Omental fat pad (tissue), 4 donors: ENCODE measurements at places on chromosomes 6 and 20. TPM values are rescaled to one million over a fixed set of nuclear protein-coding genes. Genes with fewer than 3 reads are reported as not detected.

DNA sequence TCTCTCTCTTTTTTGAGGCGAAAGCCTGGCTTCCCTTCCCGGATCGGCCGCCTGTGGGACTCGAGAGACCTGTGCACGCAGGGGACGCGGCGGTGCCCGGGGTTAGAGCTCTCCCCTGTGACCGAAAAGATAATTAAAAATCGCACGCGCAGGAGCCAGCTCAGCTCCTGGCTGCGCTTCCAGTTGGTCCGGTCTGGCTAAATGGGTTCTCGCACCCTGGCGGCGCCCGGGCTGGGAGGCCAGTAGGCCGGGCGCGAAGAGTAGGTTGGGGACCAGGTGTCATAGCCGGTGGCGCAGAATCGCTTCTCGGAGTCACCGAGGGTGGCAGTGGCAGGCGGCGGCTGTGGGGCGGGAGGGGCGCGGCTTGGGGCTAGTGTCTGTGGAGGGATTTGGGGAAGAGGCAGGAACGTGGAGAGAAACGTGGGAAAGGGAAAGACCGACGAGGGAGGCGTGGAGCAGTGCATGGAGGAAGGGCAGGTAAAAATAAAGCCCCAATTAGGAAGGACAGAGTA, 41.9 kb upstream of the SUPT3H start:
- DNase-seq, result no peak

DNA sequence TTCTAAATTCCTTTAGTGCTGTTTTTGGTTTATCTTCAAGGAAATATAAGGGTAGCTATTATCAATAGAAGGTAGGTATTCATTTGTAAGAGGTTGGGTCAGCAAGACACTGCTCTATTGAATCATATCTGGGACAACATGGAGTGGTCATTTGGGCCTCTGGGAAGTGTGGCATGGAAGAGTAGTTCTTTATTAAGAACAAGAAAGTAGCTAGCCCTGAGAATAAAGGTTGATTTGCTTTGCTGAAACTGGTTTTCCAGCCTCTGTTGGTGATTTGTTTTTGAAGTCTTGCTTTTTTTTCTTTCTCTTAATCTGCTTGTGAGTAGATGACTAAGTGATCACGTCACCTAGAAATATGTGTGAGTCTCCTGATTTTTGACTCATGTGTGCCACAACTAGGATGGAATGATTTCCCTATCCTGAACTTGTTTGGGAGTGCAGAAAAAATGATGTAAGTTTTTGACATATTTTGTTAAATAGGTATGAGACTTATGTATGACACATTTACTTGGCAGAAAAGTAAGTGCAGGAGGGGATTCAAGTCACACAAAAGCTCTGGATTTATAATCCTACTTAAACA, 381.8 kb downstream of the CENPW start:
- no peak for DNase-seq

GRCh38 chr6:73367761-73368355, 1.8 kb downstream of the OOEP start:
- DNase-seq, result no peak

- no peak for DNase-seq
These were observed 15.7 kb upstream of the NHSL1 start for GRCh38 chr6:138514860-138515540.

DNA sequence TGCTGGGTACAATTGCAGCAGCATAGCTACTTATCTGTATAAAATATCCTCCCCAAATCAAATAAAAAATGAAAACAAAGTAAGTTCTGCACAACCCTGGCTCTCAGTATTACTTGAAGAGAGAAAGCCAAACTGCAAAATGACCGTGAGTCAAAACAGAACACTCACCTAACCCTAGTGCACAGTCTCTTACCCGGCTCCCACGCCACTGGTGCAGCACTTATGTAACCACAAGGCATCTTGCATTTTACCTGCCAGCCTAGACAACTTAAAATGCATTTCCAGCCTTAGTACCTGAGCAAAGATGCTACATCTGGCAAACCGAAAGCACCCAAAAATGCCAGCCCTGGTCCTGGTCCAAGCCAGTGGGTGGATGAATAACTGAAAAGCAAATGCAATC, 12.4 kb upstream of the SIRPB1 start:
- no peak for DNase-seq

GRCh38 chr6:49430187-49430586, 32.9 kb downstream of the MMUT start:
- no peak for DNase-seq

DNA sequence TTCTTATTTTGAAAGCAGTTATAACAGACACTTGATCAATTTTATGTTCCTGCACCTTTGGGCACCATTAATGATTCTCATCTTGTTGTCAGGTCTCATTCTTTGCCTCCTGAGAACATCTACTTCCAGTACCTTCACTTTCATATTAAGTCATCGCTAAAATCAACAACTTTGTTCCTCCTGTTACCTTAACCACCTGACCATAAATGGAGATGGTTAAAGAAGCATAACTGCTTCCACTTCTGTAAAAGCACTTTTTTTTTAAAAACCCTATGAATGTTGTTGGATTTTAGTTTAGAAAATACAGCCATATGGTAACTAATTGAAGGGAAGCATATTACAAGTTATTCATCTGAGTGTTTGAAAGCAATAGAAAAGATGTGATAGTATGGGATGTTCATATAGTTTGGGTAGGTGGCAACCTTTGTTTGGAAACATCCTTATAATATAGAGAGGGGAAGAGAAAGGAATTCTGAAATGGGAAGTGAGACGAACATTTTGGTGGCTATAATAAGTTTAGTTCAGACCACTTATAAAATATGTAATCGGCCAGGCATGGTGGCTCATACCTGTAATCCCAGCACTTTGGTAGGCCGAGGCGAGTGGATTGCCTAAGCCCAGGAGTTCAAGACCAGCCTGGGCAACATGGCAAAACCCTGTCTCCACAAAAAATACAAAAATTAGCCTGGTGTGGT, 53.9 kb downstream of the AFG1L start:
- DNase-seq, result no peak

GRCh38 chr6:126204598-126204997, 135.3 kb upstream of the CENPW start:
- DNase-seq, result no peak

DNA sequence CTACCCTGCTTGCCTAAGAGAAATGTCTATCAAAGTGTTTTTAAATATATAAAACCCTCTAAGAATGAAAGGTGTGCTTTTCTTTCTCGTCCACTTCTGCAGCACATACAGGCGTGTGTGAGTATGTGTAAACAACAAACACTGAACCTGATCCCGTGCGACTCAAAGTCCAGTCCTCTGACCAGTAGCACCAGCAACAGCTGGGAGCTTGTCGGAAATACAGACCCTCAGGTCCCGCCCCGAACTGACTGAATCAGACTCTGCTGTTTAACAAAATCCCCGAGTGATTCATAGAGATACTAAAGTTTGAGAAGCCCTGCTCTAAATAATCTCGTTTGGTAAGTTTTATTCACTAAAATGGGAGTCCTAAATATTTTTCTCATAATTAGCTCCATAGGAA, 208.0 kb upstream of the KCNQ5 start:
- no peak for DNase-seq

- DNase-seq, result no peak
These were observed at the start of gene KCNQ5 for GRCh38 chr6:72621291-72622093. KCNQ5 (plus strand) TSS chr6:72622064.

GRCh38 chr6:17866876-17867444, 120.5 kb downstream of the KIF13A start:
- DNase-seq, result no peak

GRCh38 chr6:110646951-110647910, 168.0 kb downstream of the CDK19 start:
- DNase-seq, result no peak

- no peak for DNase-seq
These were observed 35.9 kb downstream of the OPN5 start for GRCh38 chr6:47817749-47818148.

DNA sequence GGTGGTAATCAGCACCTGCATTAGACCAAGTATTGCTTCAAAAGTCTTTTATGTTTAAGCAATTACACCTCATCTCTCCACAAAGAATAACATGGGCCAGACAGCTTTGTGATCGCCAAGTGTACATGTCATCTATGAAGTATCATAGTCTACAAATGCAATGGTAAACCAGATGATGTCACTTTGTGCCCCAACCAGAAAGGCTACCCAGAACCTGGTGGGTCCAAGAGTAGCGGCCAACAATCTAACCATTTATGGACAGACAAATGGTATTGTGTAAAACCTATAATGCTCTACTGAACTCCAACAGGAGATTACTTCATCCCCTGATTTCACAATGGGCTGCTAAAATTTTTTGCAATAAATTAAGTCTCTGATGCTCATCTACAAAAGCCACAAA, 295.9 kb downstream of the GMDS start:
- no peak for DNase-seq

- DNase-seq, result no peak
These were observed 428.2 kb downstream of the BMP2 start for GRCh38 chr20:7195704-7196103.

DNA sequence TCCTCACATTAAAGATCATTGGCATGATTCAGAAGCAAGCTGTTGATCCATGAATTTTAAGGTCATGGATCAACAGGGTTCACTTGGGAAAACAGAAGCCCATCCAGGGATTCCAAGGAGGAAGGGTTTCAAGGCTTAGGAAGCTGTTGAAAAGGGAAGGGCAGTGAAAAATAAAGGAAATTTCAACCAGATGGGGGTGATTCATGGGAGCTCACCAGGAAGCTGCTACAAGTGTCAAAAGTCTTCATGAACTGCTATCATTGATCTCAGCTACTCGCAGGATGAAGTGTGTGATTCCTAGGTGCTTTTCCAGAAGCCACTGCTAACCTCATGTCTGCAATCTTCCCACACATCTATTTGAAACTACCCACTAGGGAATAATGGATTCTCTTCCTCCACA, 26.2 kb downstream of the ADTRP start:
- no peak for DNase-seq

DNA sequence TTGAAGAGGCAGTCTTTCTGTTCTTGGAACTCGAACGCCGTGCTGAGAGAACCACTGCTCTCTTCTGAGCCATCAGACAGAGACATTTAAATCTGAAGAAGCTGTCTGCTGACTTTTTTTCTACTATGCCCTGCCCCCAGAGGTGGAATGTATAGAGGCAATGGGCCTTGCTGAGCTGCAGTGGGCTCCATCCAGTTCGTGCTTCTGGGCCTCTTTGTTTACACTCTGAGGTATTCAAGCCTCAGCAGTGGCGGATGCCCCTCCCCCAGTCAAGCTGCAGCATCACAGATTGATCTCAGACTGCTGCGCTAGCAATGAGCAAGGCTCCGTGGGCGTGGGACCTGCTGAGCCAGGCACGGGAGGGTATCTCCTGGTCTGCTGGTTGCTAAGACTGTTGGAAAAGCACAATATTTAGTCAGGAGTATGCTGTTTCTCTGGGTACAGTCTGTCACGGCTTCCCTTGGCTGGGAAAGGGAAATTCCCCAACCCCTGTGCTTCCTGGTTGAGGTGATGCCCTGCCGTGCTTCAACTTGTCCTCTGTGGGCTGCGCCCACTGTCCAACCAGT, 526.8 kb downstream of the CD109 start:
- no peak for DNase-seq

- DNase-seq, result no peak
These were observed 150.8 kb downstream of the SASH1 start for GRCh38 chr6:148493424-148493823.

- no peak for DNase-seq
These were observed 152.1 kb upstream of the RIN2 start for GRCh38 chr20:19605786-19606485.

DNA sequence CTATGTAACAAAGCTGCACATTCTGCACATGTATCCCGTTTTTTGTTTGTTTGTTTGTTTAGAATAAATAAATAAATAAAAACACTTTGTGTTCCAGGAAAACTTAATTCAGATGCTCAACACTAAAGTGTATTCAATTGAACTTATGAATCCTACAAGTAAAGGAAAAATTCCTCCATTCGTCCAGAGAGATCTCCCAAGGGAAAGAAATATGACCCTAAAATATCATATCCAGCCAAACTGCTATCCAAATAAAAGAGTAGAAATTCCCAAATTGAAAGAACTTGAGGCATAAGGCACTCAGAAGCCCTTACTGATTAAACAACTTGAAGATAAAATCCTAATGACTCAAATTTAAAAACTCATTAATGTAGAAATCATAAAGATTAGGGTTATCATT, 90.4 kb downstream of the MOXD1 start:
- DNase-seq, result no peak

- DNase-seq, result no peak
These were observed 204.4 kb downstream of the TAF4 start for GRCh38 chr20:61861054-61861841.

GRCh38 chr20:25103526-25103925, 21.6 kb upstream of the VSX1 start:
- no peak for DNase-seq

DNA sequence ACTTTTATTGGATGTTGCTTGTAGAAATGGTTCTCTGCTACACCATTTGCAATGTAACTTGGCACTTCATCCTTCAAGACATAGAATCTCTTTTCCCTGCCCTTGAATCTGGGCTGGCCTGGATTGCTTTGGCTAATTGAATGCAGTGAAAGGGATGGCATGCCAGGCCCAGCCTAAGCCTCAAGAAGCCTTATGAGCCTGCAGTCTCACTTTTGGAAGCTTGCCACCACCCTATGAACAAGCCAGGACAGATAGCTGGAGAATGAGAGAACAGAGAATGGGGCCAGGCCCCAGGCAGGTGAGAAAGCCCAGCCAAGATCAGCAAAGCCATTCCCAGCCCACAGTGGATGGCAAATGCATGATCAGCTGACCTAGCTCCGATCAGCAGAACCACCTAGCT, 350.7 kb upstream of the RNF24 start:
- DNase-seq, result no peak

DNA sequence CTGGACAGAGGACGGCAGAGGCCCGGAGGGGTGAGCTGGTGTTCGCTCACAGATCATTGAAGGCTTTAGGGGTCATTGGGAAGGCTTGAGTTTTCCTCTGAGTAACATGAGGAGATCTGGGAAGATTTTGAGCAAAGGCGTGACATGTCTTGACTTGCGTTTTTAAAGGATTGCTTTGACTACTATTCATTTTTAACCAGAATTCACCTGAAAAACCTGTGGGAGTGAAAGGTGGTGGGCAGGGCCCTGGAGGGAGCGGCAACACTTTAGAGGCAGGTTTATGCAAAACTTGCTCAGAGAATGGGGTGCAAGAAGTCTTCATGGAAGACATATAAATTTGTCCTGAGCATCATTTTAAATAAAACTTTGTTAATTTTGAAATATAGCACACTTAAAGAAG, 72.2 kb upstream of the EEF1E1 start:
- DNase-seq, result no peak

The ISM1 gene
- 7.9 TPM for total RNA-seq

The MAS1 gene
- not detected for total RNA-seq

The TXNDC5 gene
- total RNA-seq, result 201 TPM

The DEFB129 gene
- total RNA-seq, result not detected

The MEI4 gene
- not detected for total RNA-seq

The NHSL1 gene
- 15.9 TPM for total RNA-seq

The CD2AP gene
- 27.3 TPM for total RNA-seq

The ENPP5 gene
- 0.32 TPM for total RNA-seq
